ENCODE measurements at places on chromosomes 4 and X.

DNA sequence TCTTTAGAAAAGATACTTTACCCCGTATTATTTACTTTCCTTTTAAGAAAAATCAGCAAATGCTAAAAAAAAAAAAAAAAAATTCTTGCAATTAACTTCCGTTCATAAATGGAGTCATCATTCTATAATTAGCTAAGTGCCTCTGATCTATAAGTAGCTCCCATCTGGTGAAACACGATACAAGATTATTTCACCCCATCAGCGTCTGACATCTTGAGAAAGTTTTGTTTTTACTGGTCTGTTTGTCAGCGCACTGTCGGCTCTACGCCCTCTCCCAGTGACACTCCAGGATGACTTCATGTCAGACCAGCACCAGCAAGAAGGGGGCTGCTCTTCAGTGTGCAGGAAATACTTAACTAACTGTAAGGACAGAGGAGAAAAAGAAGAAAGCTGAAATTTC lies 108.3 kb downstream of the AFAP1 start:
- no peak for DNase-seq

GRCh38 chr4:1126506-1126905 lies 13.1 kb upstream of the RNF212 start:
- no peak for DNase-seq

DNA sequence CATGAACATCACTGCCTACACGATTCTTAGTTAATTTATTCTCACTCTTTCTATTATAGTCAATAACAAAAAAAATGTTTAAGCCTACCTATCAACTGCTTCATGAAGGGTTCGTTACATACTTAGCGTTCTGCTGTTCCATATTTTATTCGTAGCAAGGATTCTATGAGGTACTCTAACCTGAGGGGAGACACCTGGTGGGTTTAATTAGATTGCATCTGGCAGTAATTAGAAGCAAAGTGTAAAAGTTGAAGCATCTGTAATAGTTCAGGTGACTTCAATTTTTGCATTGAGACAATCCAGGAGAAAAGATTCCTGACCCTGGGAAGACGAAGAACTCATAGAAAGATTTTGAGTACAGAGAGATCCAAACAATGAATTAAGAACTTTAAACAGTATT lies 1655.8 kb upstream of the TENM3 start:
- no peak for DNase-seq

- DNase-seq, result no peak
Observed at GRCh38 chr4:99857307-99857706, 36.9 kb downstream of the LAMTOR3 start.

DNA sequence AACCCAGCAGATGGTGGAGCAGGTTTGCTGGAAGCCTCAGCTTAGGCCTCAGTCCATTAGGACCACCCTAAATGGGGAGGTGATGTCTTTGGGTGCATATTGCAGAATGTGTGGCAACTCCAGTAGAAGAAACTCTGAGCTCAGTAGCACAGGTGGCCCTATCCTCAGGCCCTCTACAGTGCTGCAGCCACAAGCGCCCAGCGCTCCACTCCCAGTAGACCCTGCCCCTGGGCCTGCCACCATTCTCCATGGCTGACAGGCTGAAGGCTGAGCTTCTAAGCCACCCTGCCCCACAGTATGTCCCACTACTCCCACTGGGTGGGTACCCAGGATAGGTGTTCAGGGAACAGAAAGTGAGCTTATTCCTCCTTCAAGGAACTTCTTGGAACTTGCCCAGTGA lies 162.8 kb upstream of the MAMLD1 start:
- no peak for DNase-seq

DNA sequence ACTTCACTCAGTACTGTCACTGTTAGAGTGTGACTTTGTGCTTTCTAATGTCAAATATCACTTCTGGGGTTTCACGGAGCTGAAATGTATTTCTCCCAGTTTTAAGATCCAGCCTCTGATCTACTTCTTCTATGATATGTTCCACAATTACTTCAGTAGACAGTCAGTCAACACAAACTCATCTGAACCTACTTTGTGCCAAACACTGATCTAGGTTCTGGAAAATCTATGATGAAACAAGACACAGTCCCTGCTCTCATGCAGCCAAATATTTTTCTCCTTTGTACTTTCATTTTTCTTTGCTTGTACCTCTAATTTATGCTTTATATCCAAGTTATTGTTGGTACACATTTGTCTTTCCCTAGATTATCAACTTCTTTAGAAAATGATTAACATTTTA lies 641.3 kb upstream of the FTHL17 start:
- DNase-seq, result no peak

DNA sequence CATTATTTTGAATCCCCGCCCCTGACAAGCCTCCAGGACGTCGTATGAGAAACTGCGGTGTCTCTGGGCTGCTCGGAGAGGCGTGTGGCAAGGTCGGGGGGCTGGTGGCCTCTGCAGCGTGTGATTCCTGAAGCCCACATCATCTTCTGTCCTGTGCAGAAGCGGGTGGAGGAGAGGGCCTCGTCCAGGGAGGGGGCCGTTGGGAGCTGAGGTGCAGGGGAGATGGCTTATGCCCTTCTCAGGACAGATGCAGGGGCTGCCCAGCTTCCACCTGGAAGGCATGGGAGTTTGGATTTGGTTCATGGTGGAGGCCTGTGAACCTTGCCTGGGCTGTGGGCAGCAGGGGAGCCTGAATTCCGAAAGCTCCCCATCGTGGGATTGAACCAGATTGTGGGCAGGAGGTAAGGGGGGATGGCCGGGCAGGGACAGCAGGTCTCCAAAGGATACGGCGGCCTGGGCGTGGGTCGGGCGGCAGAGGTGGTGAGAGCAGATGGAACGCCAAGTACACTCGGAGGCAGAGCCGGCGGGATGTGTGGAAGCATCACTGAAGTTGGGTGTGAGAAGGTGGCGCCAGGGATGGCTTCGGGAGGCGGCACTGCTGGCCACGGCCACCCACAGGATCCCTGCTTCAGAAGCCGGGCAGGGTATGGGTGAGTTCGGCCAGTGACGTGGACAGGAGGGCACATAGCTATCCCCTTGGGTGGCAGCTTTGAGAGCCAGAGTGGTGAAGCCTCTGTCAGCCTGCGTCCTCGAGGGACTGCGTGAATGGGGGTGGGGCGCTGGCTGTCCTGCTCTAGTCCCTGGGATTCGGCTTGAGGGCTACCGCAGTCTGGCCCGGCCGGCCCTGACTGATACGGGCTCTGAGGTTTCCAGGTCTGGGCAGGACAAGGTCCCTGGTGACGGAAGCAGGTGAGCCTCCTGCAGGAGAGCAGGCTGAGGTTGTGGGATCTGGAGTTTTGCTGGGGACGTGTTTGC lies 76.3 kb upstream of the ADRA2C start:
- no peak for DNase-seq

GRCh38 chrX:69150281-69150960 lies 14.8 kb downstream of the PJA1 start:
- DNase-seq, result no peak

- DNase-seq, result no peak
Observed at GRCh38 chrX:100090931-100091330, 319.1 kb downstream of the PCDH19 start.

DNA sequence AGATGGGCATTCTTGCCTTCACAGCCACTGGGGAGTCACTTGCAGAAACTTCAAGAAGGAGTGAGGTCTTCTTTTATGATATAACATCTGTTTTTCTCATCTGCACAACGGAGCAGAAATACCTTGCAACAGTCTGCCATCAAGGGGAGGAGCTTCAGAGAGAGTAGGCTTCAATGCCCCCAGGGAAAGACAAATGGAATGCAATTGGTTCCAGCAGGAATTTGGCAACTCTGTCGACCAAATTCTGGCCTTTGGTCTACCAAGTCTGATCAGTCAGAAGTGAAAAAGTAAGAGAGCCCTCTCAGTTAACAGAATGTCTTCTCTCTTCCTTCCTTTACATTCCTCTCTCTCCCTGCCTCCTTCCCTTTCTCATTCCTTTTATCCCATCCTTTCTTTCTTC lies 229.3 kb downstream of the IDS start:
- no peak for DNase-seq
